Right kidney (tissue), 9 donors: ENCODE measurements at places on chromosomes 5 and 9.

DNA sequence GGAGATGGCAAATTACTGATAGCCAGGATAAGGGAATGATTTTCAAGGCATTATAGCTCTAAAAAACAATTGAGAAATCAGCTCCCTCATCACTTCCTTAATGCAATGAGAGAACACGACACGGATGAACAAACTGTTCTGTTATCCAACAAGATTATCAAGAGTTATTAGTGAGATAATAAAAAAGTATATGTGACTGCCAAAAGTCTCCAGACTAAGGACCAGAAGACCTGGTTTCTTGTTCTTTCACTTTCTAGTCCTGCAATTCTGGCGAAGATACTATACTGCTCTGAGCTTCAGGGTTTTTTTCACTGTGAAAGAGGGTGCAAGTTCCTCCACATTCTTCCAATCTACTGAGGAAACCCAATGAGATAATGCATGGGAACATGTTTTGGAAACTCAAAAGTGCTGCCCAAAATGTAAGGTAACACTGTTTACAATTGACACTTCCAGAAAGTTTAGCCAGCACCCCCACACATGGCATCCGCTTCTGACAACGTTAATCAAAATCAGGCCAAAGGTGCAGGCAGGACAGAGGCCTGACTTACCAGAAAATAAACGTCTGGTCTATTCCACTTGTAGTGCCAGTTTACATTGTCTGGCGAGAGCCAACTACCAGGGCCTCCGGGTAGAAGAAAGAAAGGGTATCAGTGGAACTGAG, 254.2 kb downstream of the DOCK8 start:
- DNase-seq = peak; percentile 51

DNA sequence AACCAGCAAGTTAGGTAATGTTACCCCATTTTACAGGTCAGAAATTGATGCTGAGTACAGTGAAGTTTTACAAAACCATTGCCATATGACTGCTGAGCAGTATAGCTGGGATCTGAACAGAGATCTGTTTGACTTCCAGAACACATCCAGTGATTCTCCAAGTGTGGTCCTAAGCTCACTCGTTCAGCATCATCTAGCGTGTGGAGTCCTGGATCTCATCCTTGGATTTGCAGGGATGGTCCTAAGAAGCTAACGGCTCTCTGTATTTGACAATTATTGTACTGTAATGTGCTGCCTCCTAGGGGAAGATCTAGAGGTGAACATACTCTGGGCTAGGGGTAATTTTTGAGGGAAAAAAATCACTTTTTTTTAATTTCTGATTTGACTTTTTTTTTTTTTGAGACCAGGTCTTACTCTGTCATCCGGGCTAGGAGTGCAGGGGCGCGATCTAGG, 1.4 kb downstream of the SLC26A2 start:
- DNase-seq = no peak

GRCh38 chr9:79642671-79643070, 70.9 kb downstream of the TLE4 start:
- no peak for DNase-seq

- DNase-seq = no peak
These were observed 557.3 kb upstream of the SEMA6A start for GRCh38 chr5:117131876-117132275.

DNA sequence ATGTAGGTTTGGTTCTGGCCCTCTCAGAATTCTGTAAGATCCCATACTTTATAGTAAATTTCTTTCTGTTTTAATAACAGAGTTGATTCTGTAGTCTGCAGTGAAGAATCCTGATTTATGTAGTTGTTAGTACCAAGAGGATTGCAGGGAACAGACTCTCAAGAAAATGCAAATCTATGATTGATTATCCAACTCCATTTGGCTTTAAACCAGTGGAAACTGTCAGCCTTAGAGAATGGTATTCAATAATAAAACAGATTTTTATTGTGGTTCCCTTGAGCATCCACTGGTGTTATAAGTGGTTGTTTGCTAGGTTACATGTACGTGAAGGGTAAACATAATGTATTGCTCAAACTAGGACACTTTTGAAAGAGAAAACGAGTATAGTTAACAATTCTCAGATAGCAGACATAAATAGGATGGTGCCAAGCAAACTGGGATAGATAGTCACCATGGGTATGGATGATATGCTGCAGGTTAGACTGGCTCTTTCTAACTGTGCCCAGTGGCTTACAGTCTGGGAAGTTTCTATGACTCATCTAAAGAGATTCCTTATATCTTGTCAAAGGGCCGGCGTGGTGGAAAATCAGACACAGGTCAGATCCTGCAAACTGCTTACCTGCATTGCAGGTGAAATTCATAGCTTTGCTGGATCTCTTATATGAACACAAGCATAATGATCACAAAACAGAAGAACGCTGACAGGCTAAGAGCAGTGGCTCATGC, 41.7 kb upstream of the RPS23 start:
- DNase-seq = no peak

DNA sequence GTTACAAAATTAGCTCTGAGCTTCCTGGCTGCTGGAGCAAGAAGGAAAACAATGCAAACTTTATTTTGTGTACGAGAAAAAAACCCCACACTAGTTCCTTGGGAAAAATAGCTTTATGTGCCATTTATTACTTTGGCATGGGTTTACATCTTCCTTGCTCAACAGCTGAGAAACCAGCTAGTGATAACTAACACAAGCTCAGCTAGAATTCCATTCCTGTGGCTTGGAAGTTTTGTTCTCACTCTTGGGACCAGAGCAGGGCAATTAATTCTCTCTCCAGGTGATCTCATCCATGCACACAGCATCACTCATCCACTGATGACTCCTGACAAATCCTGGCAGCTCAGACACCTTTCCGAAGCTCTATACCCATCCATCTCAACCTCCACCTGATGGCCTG, 104.1 kb downstream of the CRB2 start:
- DNase-seq = no peak
